Non-pigmented ciliary epithelial cell (primary cell): ENCODE measurements at places on chromosomes 12 and 14.

DNA sequence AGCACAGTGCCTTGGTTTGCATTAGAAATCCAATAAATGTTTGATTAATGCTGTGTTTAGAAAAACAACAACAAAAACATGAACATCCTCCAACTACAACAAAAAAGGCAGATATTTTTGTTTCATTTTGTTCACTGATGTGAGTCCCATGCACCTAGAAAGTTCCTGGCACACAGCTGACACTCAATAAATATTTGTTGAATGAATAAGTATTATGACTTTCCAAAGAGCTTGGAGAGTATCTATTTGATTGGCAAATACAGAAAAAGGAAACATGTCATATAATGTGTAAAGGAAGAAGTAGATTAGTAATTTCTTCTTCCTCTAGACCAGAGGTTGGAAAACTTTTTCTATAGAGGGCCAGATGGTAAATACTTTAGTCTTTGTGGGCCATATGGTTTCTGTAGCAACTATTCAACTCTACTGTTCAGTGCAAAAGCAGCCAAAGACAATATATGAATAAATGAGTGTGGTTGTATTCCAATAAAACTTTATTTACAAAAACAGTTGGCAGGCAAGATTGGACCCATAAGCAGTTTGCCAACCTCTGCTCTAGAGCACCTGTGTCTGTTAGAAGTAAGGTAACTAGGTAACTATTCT lies 312.3 kb upstream of the DIO2 start:
- DNase-seq, result no peak

DNA sequence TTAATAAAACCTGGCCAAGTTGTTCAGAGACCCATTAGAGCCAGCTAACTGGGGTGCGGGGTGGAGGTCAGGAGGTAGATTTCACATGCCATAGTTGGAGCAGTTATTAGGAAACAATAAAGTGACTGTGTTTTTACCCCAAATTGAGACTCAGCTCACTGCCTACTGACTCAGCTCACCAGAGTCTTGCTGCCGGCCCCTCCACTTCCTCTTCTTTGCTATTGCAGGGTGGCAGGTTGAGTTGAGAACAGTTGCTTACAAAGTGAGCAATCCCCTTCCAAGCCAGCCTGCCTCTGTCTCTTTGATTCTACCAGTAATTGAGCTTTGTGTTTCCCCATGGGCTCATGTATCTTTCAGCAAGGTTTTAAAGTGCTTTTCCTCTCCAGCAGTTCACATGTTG lies 12.9 kb downstream of the ST8SIA1 start:
- no peak for DNase-seq

- no peak for DNase-seq
These were observed 12.0 kb downstream of the ADGRD1 start for GRCh38 chr12:130965668-130966067.

- DNase-seq, result no peak
These were observed 15.0 kb upstream of the BICD1 start for GRCh38 chr12:32091696-32092095.

DNA sequence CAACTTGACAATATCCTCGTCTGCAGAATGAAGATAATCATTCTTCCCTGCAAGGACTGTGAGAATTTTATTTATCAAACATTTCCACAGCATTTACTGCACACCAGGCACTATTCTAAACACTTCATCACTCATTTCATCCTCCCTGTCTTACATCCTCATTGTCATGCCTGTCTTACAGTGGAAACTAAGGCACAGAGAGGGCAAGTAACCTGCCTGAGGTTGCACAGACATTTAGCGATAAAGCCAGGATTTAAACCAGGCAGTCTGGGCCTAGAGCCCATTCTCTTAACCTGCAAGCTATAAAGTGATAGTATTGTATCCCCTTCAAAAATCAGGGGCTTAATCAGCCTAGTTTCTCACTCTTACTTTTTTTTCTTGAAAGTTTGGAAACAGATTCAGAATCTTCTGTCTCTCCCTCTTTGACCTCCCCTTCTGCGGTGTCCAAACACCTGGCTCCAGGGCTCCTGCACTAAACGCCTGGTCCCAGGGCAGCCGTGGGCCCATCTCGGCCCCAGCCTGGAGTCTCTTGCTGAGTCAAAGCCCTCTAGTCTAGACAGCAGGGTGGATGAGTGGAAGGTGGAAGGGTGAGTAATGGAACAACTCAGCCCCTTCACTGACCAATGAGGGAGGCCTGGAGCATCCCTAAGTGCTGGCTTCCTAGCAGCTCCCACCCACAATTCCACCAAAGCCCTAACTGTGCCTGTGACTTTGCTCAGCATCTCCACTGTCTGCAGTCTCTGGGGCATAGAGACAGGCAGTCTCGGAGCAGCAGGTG lies 12.5 kb downstream of the ISM2 start:
- peak; percentile 60 for DNase-seq

DNA sequence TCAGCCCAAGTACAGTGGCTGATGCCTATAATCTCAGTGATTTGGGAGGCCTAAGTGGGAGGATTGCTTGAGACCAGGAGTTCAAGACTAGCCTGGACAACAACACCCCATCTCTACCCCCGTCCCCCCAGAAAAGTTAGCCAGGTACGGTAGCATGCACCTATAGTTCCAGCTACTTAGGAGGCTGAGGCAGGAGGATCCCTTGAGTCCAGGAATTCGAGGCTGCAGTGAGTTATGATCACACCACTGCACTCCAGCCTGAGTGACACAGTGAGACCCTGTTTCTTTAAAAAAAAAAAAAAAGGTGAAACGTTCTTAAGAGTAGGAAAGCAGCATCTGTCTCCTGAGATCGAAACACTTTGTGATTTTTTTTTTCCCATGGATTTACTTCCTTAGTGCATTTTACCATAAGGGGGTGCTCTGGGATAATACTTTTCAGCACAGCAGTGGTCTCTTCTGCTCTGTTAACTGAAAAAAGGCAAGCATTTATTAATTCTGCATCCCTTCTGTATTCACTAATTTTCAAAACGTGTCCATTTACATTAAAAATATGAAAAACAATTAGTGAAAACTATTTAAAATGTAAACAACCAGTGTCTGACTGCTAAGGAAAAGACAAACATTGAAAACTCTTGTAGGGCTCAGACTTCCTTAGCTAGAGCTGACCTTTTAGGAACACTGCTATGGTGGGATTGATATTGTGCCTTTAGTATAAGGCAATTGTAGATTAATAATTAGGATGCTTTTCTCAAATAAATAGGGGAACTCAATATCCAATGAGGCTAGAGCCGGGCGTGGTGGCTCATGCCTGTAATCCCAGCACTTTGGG lies 31.2 kb upstream of the USP44 start:
- DNase-seq, result peak; percentile 18

GRCh38 chr12:75953312-75953906 lies 78.2 kb downstream of the PHLDA1 start:
- no peak for DNase-seq
